ENCODE measurements at places on chromosomes 1 and 21.

DNA sequence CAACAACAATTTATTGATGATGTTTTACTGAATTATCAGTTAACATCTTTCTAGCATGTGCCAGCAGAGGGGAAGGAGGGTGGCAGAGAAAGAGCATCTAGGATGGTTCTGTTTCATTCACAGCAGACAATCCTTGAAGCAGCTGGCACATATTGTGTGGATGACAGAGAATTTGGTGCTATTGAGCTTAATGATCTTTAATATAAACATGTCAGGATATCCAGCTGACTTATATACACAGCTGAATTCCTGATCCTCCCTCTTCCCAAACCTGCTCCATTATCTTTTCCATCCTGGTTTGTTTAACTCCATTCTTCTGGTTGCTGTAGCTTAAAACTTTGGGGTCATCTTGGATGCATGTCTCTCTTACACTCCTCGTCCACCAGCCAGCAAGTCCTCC is 218.6 kb downstream of the CACNA1E start:
- no peak for DNase-seq

DNA sequence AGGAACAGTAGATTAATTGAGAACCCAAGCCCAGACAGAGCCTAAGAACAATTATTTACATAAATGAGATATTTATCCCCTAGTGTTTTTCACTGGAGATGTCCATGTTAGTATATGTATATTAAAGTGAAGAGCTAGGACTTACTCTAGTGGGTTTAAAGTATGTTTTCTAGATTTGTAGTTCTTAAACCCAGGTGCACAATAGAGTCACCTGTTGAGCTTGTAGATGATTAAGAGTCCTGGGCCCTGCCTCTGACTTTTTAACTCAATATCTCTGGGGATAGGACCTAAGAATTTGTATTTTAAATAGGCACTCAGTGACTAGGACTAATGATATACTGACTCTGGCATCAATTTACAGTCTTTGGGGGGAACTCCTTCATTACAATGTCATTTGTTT is 112.8 kb downstream of the DNAH14 start:
- DNase-seq = no peak

DNA sequence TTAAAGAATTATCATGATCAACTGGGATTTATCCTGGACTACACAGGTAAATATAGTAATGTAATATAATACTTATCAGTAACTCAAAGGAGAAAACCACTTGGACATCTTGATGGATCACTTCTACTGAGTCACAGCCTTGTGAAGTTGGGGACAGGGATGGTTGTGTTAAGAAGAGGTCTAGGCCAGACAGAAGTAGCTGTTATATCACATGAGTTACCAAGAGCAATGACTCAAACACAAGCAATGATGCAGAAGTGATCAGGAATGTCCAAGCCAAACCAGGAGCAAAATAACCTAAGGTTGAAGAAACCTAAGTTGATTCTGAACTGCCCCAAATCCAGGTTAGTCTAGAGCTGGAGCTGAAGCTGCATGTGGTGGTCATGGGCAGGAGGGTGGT is 424.5 kb upstream of the DAB1 start:
- DNase-seq = no peak

GRCh38 chr1:1574721-1575537 is at the start of gene SSU72:
Gene SSU72, minus strand, starts transcription at chr1:1574863. Its CDS starts 306 bp downstream, at chr1:1574557.
- peak; percentile 89 for DNase-seq

GRCh38 chr1:100188617-100189016 is 10.6 kb upstream of the LRRC39 start:
- DNase-seq = no peak

DNA sequence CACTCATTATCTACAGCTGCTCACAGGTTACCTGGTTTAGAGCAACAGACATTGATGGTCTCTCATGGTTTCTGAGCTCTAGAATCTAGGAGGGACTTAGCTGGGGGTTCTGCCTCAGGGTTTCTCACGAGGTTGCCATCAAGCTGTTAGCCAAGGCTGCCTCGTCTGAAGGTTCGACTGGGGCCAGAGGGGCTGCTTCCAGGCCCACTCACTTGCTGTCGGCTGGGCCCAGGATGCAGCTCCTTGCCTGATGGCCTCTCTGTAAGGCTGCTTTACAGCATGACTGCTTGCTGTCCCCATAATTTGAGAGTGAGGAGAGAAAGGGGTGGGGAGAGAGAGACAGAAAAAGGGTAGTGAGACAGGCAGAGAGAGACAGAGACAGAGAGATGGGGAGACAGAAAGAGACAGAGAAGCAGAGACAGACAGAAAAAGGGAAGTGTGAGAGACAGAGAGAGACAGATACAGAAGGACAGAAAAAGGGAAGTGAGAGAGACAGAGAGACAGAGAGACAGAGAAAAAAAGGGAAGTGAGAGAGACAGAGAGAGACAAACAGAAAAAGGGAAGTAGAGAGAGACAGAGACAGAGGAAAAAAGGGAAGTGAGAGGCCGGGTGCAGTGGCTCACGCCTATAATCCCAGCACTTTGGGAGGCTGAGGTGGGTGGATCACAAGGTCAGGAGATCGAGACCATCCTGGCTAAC is 106.8 kb upstream of the C1orf174 start:
- no peak for DNase-seq
